ENCODE measurements at places on chromosomes 2 and 18.

DNA sequence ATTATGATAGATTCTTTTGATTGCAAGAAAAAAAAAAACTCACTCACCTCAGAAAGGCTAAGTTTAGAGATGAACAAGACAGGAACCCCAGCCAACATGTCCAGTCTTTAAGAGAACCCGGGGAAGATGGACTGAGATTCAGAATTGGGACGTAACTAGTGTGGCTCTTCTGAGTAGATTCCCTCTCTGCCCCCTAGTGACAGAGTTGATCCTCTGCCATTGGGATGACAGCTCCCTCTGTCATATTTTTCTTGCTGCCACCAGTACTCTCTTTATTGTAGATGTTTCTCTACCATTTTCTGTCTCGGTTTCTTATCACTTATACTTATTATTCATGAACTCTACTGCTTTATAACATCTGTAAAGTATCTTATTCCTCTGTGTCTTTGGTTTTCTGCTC, 77.7 kb downstream of the GULP1 start:
- no peak for DNase-seq

DNA sequence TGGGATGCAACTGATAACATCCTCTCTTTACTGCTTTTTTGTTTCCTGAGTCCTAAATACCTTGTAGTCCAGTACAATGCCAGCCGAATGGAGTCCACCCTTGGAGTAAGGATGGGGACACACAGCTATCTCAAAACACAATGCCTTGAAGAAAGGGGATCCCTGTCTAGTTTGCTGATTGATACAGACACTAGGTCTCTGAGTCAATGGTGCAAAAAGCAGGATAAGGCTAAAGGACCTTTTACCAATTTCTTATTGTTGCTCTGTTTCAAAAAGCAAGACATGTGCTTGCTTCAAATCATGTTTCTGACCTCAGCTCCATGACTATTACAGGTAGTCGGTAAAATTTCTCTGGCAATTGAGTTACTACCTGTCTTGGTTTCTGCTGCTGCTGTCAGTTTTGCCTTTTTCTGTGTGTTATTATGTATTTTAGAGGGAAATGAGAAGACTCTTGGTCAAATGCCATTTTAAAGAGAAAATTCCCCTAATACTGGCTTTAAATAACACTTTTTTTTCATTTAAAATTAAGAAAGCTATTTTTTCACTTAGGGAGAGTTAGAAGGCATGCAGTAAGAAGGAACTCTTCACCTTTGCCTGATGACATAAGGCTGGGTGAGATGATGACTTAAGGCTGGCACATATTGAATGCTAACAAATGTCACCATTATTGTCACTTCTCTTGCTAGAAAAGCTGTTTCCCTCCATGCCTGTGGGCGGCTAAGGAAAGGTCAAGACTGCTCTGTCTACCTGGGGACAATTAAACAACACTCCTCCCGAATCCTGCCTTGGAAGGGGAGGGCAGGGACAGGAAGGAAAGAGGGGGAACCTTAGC, 4.9 kb upstream of the FIGLA start:
- no peak for DNase-seq

DNA sequence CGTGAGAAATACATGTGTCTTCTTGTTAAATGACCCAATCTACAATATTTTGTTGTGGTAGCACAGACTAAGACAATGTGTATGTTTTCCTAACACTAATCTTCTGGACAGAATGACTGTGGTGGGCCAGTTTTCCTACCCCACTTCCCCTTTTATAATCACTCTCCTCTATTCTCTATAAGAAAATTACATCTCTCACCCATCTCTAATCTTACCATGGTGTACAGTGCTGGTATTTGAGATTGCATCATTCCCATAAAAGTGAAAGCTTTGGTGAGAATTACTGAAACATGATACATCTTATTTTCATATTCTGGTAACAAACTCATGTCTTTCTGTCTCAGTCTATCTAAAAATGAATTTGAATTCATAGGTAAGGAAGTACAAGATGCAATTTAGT, 40.5 kb downstream of the CAVIN2 start:
- DNase-seq: no peak

GRCh38 chr2:88813612-88814011, 122.1 kb downstream of the RPIA start:
- no peak for DNase-seq

DNA sequence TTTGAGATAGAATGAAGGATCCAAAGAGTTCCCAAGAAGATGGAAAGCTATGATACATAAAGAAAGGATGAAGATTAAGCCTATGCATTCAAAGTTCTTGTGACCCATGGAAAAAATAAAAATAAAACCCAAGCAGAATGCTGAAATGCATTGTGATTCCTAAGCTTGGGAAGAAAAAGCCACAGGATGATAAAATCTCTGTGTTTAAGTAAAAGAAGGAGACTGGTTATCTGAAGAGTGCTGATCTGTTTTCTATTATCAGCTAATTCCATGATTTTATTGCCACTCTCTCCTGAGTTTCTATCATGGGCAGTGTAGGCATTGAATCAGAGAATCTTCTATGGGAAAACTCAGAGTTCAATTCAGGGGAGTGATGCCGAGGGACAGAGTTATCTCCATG, 103.1 kb upstream of the LTBP1 start:
- no peak for DNase-seq

DNA sequence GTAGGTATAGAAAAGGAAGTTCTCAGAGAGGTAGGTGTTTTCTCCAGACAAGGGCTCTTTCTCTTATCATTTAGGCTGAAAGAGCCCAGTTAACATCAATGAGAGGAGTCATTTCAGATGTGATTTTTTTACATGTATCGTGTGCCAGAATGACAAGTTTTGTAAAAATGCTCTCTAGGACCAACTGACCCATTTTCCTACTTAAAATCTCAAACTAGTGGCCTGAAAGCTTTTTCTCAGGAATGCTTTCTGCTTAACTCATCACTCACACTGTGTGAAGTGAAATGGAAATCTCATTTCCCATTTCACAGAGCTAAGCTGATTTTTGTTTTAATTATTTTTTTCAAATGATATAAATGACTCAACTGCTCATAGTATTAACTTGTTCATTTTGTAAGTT, 128.7 kb upstream of the CYP26B1 start:
- no peak for DNase-seq

DNA sequence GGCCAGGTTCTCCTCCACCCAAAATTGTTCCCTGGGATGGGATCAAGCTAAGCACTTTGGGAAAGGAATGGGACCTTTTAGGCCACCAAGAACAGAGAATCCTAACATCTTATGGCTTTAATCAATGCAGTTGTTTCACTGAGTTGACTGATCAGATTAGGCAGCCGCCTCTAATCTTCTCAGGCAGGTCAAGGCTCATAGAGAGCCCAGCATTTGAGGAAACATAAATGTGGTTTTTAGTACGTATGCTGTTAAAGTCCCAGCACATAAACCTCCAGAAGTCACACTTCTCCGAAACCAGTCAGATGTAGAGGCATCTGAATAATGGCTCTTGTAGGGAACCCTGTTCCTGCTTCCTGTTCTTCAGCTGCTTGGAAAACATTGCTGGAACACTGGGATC, 99.5 kb upstream of the RMDN2 start:
- no peak for DNase-seq

GRCh38 chr18:68354176-68354575, 360.7 kb downstream of the TMX3 start:
- no peak for DNase-seq

DNA sequence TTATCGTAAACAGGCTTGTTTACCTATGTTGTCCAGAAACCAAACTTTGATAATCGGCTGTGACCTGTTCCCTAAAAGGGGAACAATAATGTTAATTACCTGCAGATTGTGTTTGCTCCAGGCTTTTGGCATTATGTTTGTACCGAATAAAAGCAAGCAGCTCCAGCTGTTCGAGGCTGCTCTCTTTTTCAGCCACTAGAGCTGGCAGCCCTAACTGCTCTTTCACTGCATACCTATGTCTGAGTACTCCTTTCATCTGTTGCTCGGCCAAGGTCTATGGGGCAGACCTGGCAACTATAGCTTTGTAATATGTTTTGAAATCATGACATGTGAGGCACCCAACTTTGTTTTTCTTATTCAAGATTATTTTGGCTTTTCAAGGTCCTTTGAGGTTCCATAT, 77.8 kb upstream of the EHBP1 start:
- DNase-seq: no peak

DNA sequence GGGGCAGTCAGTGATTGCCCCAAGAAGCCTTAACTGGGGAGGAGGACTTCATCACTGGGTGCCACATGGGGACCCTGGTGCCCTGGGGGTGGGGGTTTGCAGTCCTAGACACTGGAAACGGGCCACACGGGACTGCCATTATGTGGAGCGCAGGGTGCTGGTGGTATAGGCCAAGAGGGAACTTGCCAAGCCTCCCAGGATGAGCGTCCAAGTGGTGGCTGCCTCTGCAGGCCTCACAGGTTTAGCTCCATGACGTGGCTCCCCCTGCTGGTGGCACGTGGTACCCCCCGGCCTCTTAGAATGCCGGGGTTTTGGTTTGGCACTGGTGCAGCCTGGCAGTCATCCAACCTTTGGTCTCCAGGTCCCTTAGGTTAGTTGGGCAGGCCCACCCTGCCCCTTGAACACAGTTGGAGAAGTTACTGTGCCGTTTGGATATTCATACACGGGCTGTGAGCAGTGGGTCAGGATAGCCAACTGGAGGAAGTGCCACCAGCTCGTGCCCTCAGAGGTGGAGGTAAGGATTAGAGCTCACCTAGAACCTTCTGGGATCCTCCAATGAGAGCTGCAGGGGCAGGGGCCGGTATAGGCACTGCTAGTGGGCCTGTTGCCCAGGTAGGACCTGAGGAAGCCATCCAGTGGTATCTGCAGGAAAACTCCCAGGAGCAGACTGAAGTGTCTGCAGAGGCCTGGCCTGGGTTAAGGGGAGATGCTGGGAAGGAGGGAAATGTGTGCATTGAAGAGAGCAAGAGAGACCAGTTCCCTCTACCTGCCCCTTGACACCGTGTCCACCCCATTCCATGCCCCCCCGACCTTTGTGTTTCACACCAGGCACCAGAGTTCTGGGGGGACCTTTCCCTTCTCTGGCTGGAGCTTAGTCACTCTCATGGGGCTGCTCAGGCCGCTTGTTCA, 5.7 kb downstream of the PTMA start:
- DNase-seq: no peak

GRCh38 chr2:222892321-222892720, 31.5 kb downstream of the ACSL3 start:
- DNase-seq: no peak

GRCh38 chr2:200863782-200864175, 679 bp downstream of the CLK1 start:
- no peak for DNase-seq

DNA sequence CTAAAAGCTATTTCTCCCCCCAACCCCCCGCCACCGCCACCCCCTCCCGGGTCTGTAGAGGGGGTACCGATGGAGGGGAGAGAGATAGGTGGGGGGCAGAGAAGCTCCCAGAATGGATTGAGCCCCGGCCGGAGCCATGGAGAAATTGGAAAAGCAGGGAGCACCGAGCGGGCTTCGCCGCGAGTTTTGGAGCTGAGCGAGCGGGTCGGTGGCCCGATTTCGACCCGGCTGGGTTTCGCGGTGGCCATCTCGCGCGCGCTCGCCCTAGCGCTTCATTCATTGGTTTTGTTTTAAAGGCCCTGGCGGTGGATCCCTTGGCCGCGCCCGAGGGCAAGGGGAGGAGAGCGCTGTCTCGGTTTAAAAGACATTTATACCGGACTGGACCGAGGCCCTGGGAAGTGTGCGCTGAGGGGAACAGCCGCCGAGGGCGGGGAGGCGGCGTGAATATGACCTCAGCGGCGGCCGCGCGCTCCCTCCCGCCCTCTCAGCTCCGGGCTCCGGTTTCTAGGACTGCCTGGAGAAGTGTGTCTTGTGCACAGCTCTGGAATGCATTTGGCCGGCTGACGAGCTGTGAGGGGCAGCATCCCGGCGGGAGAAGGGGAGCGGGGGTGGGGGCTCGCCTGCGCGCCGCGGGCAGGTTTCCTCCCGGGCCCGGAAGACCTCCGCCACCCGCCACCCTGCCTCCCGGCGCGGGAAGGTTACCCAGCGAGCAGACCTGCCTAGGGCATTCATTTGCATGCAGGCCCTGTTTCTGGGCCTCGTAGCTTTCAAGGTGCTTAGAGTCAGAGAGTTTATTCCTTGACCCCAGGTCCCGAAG, 1.7 kb upstream of the SMAD7 start:
- no peak for DNase-seq

DNA sequence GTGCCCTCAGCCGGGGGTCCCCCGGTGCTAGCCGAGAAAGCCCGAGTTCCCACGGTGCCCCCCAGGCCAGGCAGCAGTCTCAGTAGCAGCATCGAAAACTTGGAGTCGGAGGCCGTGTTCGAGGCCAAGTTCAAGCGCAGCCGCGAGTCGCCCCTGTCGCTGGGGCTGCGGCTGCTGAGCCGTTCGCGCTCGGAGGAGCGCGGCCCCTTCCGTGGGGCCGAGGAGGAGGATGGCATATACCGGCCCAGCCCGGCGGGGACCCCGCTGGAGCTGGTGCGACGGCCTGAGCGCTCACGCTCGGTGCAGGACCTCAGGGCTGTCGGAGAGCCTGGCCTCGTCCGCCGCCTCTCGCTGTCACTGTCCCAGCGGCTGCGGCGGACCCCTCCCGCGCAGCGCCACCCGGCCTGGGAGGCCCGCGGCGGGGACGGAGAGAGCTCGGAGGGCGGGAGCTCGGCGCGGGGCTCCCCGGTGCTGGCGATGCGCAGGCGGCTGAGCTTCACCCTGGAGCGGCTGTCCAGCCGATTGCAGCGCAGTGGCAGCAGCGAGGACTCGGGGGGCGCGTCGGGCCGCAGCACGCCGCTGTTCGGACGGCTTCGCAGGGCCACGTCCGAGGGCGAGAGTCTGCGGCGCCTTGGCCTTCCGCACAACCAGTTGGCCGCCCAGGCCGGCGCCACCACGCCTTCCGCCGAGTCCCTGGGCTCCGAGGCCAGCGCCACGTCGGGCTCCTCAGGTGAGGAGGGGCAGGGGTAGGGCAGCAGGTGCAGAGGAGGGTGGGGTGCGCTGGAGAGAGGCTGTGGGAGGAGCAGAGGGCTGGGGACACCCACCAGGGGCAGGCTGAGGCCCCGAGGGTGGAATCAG, 14.1 kb upstream of the GMPPA start:
- DNase-seq: no peak

DNA sequence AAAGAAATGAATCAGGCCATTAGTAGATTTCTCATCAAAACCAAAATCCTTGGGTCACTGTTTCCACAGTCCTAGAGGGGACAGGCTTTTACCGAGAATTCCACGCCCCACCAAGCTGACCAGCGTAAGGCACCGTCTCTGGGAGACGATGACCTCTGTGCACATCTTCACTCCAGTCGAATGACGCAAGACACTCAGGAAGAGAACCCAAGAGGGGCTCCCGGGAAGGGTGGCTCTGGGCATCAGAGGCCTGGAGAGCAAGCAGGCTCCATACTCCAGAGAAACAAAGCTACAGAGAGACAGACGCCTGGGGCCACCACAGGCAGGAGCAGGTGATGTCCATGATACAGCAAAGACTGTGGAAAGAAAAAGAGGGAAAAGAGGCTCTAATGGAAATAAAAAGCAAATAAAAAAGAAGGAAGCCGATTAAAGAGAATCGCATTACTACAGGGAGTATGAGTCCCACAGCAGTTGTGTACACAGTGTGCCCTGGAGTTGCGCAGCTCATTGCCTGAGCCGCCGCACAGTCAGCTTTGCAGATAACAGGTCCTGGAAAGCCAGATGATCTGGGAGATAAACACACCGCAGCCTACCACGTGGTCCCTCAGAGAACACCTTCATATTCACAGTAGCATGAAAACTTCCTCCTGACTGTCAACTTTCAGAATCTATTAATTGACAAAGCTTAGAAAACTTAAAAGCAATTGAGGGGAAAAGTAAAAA, 572.7 kb upstream of the SALL3 start:
- no peak for DNase-seq

- DNase-seq: no peak
These were observed 99.3 kb upstream of the FN1 start for GRCh38 chr2:215535125-215535668.

GRCh38 chr2:58291726-58292438, 50.8 kb upstream of the FANCL start:
- no peak for DNase-seq

All from AG04449 (cell line).